ENCODE measurements at places on chromosomes 3 and 15.

- no peak overlapping the region for H3K27ac ChIP-seq
- DNase-seq, result peak; percentile 21
- H3K4me1 ChIP-seq, result peaks cover 4% of the 10 kb centered on the region
- no peaks in the 10 kb centered on the region for H3K36me3 ChIP-seq
- H3K27me3 ChIP-seq, result no peaks in the 10 kb centered on the region
Observed at GRCh38 chr3:145807990-145808389, 353.0 kb downstream of the PLOD2 start.

GRCh38 chr15:45862034-45862433 is 227.2 kb downstream of the SQOR start:
- no peaks in the 10 kb centered on the region for H3K4me1 ChIP-seq
- no peak for DNase-seq
- H3K27me3 ChIP-seq, result no peaks in the 10 kb centered on the region
- no peak overlapping the region for H3K4me3 ChIP-seq

GRCh38 chr3:110343376-110343775 is 728.2 kb upstream of the NECTIN3 start:
- no peak overlapping the region for H3K4me3 ChIP-seq
- H3K27me3 ChIP-seq, result no peaks in the 10 kb centered on the region
- DNase-seq, result peak; percentile 66
- no peaks in the 10 kb centered on the region for H3K4me1 ChIP-seq
- H3K27ac ChIP-seq, result no peak overlapping the region
- no peaks in the 10 kb centered on the region for H3K36me3 ChIP-seq

GRCh38 chr15:61681676-61682075 is 378.6 kb downstream of the VPS13C start:
- DNase-seq, result no peak
- no peak overlapping the region for H3K4me3 ChIP-seq
- no peaks in the 10 kb centered on the region for H3K27me3 ChIP-seq
- no peaks in the 10 kb centered on the region for H3K4me1 ChIP-seq

- H3K4me1 ChIP-seq, result no peaks in the 10 kb centered on the region
- H3K4me3 ChIP-seq, result no peak overlapping the region
- no peaks in the 10 kb centered on the region for H3K27me3 ChIP-seq
- no peak for DNase-seq
Observed at GRCh38 chr15:94255540-94255939, 24.2 kb downstream of the MCTP2 start.

DNA sequence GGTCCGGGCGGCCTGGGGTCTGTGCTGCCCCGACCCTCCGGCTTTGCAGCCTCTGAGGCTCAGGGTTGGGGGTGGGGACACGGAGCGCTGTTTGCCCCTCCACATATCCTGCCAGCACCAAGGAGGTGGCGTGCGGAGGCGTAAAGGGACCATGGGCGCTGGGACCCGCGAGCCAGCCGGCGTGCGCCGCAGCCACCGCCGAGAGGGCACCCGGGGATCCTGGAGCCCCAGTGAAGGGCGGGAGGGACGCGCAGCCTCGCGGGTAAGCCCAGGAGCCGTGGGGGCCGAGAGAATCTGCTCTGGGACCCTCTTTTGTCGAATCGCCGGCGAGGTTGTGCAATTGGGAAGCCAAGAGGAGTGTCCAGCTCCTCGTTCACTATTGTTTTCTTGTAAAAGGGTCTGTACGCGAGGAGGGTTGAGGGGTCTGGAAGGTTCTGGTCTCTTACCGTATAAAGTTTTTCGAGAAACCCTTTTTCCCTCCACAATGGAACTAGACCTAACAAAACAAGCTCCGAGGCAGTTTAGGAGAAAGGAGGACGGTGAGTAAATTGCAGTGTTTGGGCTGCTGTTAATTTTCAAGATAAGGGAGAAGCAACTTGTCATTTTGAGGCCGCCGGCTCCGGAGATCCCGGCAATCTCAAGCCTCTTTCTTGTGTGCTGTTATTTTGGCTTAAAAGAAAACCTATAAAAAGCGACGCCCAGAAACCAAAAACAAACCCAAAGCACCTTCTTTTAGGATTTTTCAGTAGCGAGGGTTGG is 29.9 kb upstream of the ST3GAL6 start:
- H3K27ac ChIP-seq, result peak overlapping the region; percentile 92
- H3K36me3 ChIP-seq, result no peaks in the 10 kb centered on the region
- H3K4me3 ChIP-seq, result peak overlapping the region; percentile 76
- peak; percentile 66 for DNase-seq

GRCh38 chr3:151305060-151305774 is 11.4 kb downstream of the GPR87 start:
- H3K36me3 ChIP-seq, result no peaks in the 10 kb centered on the region
- H3K4me1 ChIP-seq, result no peaks in the 10 kb centered on the region
- H3K27me3 ChIP-seq, result no peaks in the 10 kb centered on the region

GRCh38 chr3:133838916-133839800 is 33.5 kb downstream of the SRPRB start:
- no peak overlapping the region for H3K27ac ChIP-seq
- H3K27me3 ChIP-seq, result peaks cover 3% of the 10 kb centered on the region
- no peak for DNase-seq
- no peaks in the 10 kb centered on the region for H3K36me3 ChIP-seq
- no peak overlapping the region for H3K4me3 ChIP-seq

DNA sequence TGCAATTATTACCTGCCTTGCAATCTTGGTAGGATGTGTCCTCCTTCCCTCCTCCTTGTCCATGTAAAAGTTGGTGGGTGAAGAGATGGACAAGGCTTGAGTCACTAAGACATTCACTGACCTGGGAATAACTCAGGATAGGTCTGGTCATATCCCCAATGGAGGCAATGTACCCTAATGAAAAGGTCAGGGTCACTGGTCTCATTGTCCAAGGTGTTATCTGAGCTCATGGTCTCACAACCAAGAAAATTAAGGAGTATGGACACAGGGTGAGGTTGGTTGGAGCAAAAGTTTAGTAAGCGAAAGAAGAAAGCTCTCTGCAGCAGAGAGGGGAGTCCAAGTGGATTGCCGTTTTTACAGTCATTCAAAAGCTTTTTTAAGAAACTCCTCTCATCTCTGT is 179.0 kb downstream of the SNRPN start:
- no peak for DNase-seq
- peak overlapping the region; percentile 77 for H3K27ac ChIP-seq
- H3K27me3 ChIP-seq, result no peaks in the 10 kb centered on the region
- H3K4me3 ChIP-seq, result no peak overlapping the region

- DNase-seq, result peak; percentile 16
- no peaks in the 10 kb centered on the region for H3K27me3 ChIP-seq
- no peaks in the 10 kb centered on the region for H3K36me3 ChIP-seq
- H3K4me1 ChIP-seq, result peaks cover 44% of the 10 kb centered on the region
- H3K27ac ChIP-seq, result peak overlapping the region; percentile 84
- H3K4me3 ChIP-seq, result no peak overlapping the region
Observed at GRCh38 chr15:36589971-36590370, 10.5 kb downstream of the CDIN1 start.

DNA sequence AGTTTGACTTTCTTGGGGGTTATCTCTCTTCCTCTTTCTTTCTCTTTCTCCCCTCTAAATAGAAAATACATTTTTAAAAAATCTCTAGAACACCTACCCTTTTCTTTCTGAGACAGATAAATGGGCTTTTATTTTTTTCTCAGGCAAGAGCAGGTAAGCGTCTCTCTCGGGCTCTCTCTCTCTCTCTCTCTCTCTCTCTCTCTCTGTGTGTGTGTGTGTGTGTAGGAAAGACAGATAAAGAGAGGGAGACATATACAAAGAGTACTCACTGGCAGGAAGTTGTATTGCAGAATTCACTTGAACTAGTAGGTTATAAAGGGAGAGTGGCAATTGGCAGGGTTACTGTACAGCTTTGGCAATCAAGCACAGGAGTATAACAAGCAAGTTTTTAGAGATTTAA is 118.1 kb upstream of the LSAMP start:
- H3K4me3 ChIP-seq, result no peak overlapping the region
- H3K36me3 ChIP-seq, result no peaks in the 10 kb centered on the region
- peak; percentile 7 for DNase-seq
- H3K27me3 ChIP-seq, result no peaks in the 10 kb centered on the region

DNA sequence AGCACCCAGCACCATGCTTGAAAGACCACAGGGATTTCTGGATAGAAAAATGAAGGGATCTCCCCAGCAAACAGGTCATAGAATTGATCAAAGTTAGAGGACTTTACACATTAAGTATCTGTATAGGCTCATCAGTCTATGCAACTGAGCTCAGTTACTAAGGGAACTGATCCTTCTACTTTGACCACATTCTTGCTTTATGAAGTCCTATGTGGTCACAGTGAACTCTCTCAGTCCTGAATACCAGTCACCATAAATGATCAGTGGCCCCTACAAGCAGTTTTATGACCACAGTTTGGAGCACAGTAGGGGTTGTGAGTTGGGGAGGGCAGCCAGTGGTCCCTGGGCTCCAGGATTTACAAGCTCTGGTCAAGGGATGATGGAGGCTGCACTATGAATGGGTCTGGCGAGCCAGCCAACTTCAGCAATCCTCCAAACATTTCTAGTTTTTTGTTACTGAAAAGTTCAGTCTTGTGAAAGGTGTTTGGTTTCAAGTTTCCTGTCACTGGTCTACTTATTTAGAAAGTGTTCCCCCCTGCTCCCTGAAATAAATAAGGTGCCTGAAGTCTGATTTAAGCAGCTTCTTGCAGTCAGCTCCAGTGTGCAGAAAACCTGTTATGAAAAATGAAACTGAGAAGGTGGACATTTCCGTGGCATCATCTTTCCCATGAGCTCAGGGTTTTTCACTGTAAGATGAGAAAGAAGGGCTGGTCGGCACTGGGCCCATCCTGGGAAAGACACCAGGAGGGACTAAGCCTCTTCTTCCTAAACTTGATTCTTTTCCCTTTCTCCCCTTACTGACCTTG is 75.5 kb downstream of the DAPK2 start:
- no peak overlapping the region for H3K4me3 ChIP-seq
- no peak for DNase-seq
- H3K4me1 ChIP-seq, result peaks cover 12% of the 10 kb centered on the region
- no peaks in the 10 kb centered on the region for H3K36me3 ChIP-seq
- H3K27ac ChIP-seq, result no peak overlapping the region
- no peaks in the 10 kb centered on the region for H3K27me3 ChIP-seq

DNA sequence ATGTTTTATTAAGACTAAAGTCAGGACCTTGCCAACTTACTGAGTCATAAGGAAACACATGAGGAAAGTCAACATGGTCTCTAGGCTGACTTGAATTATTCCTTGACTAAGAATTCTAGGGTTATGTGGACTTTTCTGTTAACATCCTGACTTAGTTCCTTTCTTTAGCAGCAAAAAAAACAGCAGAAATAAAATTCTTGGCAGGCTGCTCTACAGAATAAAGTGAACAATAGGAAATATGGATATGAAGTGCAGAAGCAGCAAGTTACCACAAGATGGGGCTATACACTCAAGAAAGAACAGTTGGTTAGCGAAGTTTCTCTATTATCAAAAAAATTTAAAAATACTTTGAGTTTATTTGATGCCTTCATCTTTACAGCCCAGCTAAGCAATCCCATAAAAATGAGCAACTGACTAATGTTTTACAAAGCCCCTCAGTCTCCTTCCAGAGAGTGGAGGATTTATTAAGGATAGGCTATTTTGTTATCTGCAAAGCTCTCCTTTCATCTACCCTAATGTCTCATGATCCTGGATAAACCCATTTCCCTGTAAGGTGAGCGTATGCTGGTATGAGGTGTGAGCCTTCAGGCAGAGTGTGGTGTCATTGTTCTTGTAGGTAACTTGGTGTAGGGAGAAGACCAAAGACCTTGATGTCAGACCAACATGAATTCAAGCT is 23.1 kb upstream of the MCCC1 start:
- H3K4me1 ChIP-seq, result no peaks in the 10 kb centered on the region
- peak; percentile 61 for DNase-seq
- no peak overlapping the region for H3K4me3 ChIP-seq
- no peaks in the 10 kb centered on the region for H3K36me3 ChIP-seq

GRCh38 chr3:116483135-116483534 is 37.8 kb upstream of the LSAMP start:
- H3K4me3 ChIP-seq, result no peak overlapping the region
- H3K27ac ChIP-seq, result no peak overlapping the region
- H3K27me3 ChIP-seq, result no peaks in the 10 kb centered on the region
- H3K36me3 ChIP-seq, result no peaks in the 10 kb centered on the region
- DNase-seq, result no peak

DNA sequence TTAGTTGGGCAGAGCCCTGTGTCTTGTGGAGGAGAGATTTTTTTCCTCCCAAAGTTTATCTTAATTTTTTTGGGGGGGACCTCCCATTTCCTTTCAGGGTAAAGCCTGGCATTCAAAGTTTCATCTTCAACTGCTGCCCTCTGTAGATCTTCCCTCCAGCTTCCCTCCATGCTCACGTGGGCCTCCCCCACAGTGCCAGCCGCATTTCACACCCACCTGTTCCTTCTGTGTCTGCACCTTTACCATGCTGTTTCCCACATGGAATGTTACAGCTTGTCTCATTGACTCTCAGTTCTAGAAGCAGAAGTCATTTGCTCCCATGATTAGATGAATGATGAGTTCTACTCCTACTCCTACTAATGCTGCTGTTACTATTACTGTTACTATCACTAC is 6.5 kb downstream of the CELF6 start:
- no peak overlapping the region for H3K4me3 ChIP-seq
- no peaks in the 10 kb centered on the region for H3K4me1 ChIP-seq
- no peak overlapping the region for H3K27ac ChIP-seq
- peaks cover 34% of the 10 kb centered on the region for H3K27me3 ChIP-seq
- H3K36me3 ChIP-seq, result no peaks in the 10 kb centered on the region

GRCh38 chr15:99721896-99722295 is 11.3 kb downstream of the LYSMD4 start:
- no peak for DNase-seq
- peaks cover 10% of the 10 kb centered on the region for H3K4me1 ChIP-seq
- no peak overlapping the region for H3K27ac ChIP-seq
- H3K36me3 ChIP-seq, result no peaks in the 10 kb centered on the region

GRCh38 chr3:136281966-136282520 is 31.9 kb downstream of the PCCB start:
- H3K27me3 ChIP-seq, result no peaks in the 10 kb centered on the region
- DNase-seq, result peak; percentile 11
- H3K27ac ChIP-seq, result peak overlapping the region; percentile 56

- H3K4me1 ChIP-seq, result no peaks in the 10 kb centered on the region
- no peaks in the 10 kb centered on the region for H3K36me3 ChIP-seq
- H3K27me3 ChIP-seq, result no peaks in the 10 kb centered on the region
- H3K27ac ChIP-seq, result no peak overlapping the region
Observed at GRCh38 chr3:118550122-118550521, 484.5 kb downstream of the IGSF11 start.

- no peak for DNase-seq
- no peak overlapping the region for H3K27ac ChIP-seq
- H3K27me3 ChIP-seq, result no peaks in the 10 kb centered on the region
- H3K4me3 ChIP-seq, result no peak overlapping the region
- H3K36me3 ChIP-seq, result no peaks in the 10 kb centered on the region
Observed at GRCh38 chr3:6047016-6047415, 813.9 kb upstream of the GRM7 start.

DNA sequence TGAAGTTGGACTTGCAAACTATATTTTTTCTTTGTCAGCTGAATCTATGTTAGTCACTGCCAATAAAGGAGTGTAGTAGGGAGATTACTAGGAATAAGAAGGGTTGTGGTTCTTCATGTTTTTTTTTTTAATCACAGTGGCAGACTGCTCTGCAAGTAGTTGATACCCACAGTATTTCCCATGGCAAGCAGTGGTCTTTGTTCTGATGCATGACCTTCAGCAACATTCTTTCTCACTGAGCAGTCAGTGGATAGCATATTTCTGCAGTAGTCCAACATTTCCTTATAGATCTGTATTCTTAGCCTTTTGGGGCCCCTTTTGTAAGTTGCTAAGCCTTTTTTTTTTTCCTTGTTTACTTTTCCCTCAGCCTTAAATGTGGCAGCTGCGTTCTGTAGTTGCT is 151.1 kb downstream of the DOCK3 start:
- H3K4me3 ChIP-seq, result no peak overlapping the region
- no peaks in the 10 kb centered on the region for H3K4me1 ChIP-seq
- no peak overlapping the region for H3K27ac ChIP-seq
- no peak for DNase-seq
- no peaks in the 10 kb centered on the region for H3K27me3 ChIP-seq
- no peaks in the 10 kb centered on the region for H3K36me3 ChIP-seq

Data from cardiac muscle cell (in vitro differentiated cells and primary cell).